Stimulated activated CD4-positive, alpha-beta T cell treated with anti-CD3 and anti-CD28 coated beads, TNF-alpha, amount 100 ng/mL, for 4 hours (primary cell): ENCODE measurements at places on chromosomes 5 and 9.

DNA sequence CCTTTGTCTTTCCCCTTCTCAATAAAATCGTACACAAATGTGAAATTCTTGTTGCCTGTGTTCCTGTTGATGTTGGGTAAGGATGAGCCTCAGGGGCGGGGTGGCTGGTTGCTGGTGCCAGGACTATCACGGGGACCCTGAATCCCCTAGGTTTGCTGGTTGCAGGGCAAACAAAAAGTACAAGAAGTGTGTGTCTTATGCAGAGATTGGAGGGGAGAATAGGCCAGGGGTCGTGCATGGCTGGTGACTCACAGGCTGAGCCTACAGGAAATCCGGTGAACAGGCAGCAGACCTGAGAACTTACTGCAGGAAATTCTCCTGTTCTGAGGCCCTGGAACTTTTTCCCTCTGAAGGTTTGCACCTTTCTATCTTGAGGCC, 5.5 kb downstream of the ANXA2R start:
- DNase-seq, result no peak

GRCh38 chr9:124551472-124552272, 44.5 kb upstream of the NR5A1 start:
- no peak for DNase-seq

- DNase-seq, result no peak
These were observed 66.3 kb downstream of the ANKRD55 start for GRCh38 chr5:56166671-56167385.

DNA sequence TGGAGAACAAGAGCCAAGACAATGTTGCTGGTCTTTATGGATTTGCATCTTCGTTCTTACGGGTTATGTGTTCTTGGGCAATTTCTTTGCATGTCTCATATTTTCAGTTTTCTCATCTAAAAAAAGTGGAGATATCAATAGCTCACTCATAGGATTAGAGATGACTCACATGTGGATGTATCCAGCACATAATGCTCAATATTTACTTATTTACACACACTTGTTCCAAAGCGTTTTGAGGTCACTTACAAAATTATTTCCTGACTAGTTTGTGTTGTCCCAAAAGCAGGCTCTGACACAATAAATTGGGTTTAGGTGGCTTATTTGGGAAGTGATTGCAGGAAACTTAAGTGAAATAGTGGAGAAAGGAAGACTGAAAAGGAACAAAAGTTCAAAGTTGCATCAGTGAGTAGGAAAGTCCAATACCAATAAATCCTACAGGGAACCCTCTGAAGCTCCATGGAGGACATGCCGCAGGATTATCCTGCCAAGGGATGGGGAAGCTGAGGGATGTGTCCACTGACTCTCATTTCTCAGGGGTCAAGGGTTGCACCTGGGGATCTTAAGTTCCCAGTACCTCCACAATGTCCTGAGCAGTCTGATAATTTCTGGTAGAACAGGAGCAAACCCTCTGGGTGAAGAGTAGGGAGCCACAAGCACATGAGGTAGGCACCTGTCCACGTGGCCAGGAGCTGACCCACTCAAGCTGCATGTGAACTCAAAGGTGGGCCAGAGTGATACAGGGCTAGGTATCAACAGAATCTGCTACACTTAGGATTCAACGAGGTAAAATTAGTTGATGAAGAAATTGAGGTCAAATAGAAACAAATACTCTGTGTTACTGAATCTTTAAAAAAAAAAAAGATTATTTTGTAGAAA, 37.4 kb upstream of the SLC44A1 start:
- no peak for DNase-seq

- DNase-seq, result no peak
These were observed 724.0 kb downstream of the IRX1 start for GRCh38 chr5:4319478-4320128.

DNA sequence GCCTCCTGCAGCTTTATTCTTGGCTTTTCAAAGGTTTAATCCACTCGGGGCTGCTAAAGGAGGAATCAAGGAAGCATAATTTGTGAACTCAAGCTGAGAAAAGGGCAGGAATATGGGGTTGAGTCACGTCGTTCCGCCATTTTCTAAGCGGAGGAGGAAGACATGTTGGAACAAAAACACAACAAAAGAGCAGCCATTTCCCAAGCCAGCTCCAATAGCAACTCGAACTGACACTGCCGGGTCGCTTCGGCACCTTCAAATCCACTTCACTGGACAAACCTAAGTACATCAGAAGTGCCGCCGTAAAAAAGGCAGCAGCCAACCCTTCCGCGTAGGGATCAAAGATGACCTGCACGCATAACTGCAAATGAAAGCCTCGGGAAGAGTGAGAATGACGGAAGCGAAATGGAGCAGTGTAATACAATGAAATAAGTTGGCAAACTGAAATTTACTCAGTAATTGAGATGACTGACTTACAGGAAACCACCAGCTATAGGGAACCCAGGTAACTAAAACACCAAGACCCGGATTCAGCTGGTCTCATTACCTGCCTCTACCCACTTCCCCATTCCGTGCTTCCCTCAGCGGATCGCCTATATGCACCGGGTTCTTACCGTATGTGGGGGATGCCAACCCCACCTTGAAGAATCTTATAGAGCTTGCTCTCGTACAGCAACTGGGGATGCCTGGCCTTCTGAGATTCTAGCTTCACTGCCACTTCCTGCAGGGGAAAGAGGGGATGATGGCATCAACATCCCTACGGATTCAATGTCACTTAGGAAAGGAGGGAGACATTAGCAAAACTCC, 1.6 kb downstream of the CSNK1A1 start:
- DNase-seq, result no peak

GRCh38 chr5:26737348-26738265, 300.8 kb downstream of the CDH9 start:
- no peak for DNase-seq

DNA sequence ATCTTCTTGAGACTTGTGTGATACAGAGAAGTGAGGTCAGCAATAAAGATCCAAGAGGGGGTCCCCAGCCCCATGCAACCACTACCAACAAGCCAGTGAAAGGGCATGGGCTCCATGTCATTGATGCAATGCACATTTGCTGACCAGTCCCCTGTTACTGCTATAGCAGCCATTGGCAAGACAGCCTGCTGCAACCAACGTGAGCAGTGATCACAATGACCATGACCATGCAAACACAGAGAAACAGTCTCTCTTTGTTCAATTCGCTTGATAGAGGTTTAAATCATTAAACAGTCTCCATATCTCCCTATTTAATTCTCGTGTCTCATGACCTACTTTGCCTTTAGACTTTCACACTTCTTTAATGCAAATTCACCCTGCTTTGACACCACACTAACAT, 30.0 kb upstream of the FOXB2 start:
- DNase-seq, result no peak

DNA sequence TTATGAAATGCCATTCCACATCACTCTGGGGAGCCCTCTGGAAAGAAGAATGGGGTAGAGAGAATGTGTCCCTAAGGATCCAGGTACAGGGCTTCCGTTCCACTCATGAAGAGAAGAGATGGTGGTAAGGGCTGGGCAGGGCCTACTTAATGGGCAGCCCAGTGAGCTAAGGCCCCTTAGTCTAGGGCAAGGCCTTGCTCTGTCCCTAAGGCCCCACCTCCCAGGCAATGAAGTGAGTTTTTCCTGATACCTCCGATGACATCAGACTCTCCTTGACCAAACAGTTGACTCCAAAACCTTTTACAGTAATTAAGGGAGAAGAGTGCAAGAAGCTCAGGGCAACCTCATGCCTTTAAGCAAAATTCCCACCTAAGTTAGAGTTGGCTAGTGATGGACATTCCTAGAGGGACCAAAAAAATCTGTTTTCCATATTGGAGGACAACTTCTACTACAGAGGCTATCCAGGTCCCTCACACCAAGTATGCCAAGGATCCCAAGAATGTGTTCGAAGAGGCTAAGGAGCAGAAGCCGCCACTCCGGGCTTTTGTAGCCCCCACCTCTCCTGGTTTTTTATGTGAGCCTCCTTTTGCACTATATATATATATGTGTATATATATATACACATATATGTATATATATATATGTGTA, 5.9 kb downstream of the KLF9 start:
- DNase-seq, result no peak

DNA sequence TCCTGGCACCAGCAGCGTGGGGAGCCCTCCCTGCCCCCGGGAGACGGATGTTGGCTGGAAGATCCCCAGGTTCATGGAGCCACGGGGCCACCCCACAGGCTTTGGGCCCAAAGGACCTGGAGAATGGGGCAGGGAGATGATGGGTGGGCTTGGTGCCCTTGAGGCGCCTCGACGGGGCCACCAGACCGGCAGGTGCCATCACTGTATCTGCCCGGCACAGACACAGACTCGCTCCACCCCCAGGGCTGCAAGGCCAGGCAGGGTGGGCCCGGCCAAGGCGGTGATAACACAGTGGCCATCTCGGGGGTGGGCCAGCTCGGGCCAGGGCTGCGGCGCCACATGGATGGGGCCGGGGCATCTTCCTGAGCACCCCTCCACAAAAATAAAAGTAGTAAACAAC, 35.0 kb upstream of the EGFL7 start:
- DNase-seq, result no peak

DNA sequence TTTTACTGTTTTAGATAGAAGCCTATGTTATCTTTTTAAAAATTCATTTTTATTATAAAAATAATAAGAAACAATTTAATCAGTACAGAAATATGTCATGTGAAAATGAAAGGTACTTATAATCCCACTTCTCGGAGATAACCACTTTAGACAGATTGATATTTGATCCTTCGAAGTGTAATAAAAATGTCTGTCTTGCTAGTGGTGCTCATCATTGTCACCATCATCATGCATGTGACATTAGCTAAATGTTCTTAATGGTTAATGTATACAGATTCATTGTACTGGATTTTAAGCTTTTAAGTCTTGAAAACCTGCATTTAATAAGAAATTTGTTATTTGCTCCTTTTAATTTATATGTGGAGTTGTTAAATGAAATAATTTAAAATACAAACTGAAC, 30.1 kb upstream of the FAM120AOS start:
- no peak for DNase-seq

DNA sequence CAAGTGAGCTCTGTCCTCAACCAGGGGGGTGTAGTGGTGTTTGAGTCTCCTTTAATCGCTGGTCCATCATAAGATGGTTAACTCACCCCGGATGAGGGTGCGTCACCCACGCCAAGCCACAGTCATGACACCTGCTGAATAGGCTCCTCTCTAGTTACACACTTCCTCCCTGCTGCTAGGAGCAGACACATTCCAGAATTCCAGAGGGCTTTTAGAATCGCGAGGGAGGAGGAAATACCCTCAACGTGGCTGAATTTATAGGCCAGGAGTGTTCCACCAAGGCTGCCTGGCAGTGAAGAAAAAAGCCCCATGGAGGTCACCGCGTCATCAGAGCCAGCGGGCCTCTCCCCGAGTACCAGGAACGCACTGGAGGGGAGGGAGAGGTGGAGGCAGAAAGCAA, 5.1 kb downstream of the GLRX start:
- DNase-seq, result no peak

DNA sequence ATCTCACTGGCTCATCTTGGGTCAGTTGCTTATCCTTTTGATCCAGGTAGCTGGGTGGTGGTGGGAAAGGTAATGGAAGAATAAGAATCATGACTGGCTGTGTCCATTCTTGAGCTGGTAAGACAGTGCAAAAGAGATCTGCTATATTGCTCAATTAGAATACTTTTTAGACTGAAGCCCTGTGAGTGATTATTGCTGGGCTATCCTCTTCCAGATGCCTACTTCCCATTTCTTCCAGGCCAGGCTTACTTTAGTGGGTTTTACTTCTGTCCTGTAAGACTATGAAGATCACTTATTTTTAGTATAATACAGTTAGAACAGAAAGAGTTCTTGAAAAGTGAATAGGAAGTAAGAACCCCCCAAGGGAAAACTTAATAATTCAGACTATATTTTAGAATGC, 7.2 kb downstream of the MARCHF6 start:
- no peak for DNase-seq

DNA sequence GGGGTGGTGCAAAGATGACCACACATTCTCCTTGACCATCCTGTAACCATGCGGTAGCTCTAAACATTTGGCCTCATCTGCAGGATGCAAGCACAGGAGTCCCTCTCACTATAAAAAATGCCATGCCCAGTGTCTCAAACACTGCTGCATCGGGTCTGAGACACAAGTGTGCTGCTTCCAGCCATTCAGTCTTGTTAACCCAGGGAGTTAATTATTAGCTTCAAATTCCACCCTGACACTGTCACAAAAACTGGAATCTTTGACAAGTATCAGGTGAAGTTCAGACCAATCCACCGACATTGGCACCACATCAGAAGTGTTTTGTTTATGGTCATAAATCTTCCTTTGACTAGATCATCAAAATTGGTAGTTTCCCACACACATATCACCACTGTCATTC, 119.1 kb upstream of the RASEF start:
- no peak for DNase-seq

DNA sequence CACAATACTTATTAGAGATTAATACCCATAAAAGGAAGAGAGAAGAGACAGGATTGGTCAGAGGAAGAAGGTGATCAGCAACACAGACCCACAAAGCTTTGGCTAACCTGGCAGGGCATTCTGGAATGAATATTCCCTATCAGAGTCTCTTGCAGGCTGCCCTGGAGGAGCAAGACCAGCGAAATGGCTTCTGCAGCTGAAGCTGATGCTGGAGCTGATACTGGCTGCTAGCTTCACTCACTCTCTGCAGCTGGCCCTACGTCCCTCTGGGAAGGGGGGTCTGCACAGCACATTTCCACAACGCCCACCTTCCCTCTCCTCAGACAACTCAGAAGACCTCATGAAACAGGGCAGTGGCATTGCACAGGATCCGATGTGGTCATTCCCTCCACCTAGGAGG, 169.9 kb upstream of the EFNA5 start:
- no peak for DNase-seq

DNA sequence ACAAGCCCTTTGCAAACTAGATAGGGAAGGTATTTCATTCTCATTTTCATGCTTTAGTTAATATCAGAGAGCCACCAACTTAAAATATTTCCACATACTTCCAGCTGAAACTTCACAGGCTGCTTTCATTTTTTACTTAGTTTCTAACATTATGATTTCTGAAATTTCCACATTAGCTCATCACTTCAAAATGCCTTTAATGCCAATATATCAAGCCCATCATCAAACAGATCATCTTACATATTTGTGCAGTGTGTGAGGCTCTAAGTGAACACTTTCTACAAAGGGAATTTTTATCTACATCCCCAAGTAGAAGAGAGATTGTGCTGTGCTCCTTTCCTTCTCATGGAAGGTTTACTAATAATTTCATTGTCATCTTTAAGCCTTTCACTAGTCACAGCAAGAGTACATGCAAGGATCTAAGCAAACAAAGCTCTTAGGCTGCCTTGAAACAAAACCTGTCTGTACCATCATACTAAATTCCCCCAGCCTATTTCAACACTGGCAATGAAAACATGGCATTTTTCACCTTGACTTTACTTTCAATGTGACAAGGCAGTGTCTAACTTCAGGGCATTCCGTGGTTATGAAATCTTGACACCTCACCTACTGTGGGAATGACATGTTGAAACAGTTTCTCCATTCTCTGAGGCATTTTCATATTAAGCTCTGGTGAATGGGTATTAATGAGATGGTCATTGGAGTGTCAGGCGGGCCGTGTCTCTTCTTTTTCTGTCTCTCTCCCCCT, 45.4 kb downstream of the PPP2R2B start:
- no peak for DNase-seq
